ENCODE measurements at places on chromosomes 5 and 9.

DNA sequence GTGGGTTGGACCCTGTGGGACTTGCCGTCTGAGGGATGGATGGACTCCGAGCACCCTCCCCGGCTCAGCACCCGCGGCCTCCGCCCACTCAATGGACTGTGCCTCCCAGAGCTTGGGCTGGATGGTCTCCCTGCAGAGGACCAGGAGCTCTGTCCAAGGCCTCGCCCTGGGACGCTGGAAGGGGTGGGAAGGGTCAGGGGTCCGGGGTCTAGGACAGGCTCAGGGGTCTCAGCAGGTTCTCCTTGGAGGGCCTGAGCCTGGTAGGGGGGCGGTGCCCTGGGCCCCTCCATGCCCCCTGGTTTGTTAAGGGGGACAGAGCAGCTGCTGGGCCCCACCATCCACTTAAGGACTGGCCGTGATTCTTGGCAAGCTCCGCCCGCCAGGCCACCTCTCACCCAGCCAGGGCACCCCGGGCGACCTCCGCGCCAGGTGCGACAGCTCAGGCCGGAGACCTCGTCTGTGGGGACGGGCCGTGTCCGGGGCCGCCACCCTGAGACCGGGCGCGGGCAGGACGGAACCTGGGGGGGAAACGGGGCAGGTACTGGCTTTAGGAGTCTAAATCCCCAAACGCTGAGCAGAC, 29.2 kb downstream of the EXOC3 start:
- DNase-seq, result no peak

GRCh38 chr5:160044967-160045366, 36.0 kb downstream of the TTC1 start:
- no peak for DNase-seq

- DNase-seq, result no peak
Observed at GRCh38 chr5:34657988-34658387, 1.9 kb downstream of the RAI14 start.

DNA sequence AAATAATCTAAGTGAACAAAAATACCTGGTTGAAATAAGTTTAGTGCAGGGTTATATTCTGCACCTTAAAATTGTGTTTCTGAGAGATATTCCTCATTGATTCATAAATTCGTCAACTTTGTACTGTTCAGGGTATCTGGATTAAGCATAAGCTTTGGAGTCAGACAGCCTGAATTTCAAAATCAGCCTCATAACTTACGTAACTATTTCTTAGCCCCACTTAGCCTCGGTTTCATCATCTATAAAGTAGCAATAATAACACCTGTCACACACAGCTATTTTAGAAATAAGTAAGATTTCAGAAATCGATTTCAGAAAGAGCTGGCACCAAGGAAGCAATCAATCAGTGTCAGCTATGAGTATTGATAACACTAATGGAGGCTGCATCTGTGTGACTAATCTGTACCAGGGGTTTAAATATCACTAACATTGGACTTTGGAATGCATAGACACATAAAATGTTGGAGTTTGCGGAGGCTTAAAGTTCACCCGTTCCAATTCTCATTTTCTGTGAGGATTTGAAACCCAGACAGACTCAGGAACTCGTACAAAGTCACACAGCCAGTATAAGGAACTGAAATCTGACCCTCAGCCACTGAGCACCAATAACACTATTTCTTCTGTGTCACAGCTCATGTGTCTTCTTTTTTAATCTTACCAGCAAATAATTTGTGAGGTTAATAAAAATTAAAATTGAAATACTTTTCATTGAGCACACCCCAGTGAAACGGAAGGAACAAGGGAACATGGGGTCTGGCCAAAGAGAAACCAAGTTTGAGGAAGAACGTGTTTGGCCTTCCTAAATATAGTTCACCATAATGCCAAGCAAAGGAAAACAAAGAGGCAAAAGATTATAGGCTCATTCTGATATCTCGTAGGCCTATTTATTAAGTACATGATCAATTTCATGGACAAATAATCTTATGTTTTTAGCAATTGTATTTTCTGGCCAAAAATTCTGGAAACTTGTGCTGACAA, 194.4 kb upstream of the PTGER4 start:
- DNase-seq, result no peak

DNA sequence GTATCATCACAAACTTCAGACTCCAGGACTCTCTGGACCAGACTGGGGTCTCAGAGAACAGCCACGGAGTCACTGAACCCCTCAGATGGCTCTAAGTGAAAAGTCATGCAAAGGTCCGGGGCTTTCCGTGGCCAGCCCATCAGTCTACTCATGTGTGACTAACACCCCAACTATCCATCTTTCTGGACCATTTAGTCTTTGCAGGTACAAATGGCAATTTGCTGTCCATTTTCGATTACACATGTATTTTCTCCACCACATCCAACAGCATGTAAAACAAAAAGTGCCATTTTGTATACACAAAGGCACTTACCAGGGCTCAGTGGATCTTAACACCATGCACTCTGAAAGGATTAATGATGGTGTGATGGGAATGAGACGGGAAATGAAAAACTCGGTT, 387.7 kb downstream of the BNC2 start:
- DNase-seq, result no peak

- no peak for DNase-seq
Observed at GRCh38 chr5:149379177-149379761, at the start of gene IL17B. Gene IL17B, minus strand, starts transcription at chr5:149379292. Its CDS starts 67 bp downstream, at chr5:149379225.

- no peak for DNase-seq
Observed at GRCh38 chr9:129458155-129458661, 162.7 kb downstream of the C9orf50 start.

- DNase-seq, result no peak
Observed at GRCh38 chr9:114400219-114400618, 12.4 kb upstream of the AKNA start.

- no peak for DNase-seq
Observed at GRCh38 chr5:130578354-130578753, 586.7 kb downstream of the HINT1 start.

DNA sequence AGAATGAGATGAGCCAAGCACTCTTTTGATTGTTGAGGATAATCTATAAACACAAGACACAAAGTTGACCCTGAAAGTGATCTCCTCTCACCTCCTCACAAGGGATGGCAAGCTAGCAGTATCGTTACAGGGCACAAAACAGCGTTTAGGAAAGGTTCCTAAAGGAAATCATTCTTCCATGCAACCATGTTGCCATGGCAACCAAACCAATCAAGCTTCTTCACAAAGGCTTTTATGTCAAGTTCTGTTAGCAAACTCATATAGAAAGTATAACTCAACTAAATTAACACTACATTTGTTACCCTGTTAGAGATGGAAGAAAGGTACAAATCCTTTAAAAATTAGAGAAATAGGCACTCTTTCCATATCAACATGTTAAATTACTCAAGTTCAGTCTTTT, 1016.8 kb upstream of the DMAC1 start:
- DNase-seq, result no peak

DNA sequence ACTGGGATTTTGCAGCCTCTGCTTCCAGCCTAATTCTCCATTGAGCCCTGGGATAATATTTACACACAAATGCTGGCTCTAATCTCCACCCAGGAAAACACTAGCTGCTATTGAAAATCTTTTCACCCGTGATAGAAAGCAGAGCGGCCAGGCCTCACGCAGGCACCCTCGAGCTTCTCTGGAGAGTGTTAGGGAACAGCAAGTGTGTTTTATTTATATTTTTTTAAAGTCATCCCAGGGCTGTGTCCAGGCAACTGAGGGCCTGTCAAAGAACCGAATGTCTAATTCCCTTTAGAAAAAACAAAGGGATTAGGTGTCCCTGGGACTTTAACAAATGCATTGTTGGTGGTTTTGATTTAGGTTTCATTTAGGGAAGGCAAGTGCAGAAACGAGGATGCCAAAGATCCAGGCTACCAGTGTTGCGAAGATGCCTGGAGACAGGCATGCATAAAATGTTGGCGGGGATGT, 51.2 kb upstream of the SPRY4 start:
- no peak for DNase-seq

DNA sequence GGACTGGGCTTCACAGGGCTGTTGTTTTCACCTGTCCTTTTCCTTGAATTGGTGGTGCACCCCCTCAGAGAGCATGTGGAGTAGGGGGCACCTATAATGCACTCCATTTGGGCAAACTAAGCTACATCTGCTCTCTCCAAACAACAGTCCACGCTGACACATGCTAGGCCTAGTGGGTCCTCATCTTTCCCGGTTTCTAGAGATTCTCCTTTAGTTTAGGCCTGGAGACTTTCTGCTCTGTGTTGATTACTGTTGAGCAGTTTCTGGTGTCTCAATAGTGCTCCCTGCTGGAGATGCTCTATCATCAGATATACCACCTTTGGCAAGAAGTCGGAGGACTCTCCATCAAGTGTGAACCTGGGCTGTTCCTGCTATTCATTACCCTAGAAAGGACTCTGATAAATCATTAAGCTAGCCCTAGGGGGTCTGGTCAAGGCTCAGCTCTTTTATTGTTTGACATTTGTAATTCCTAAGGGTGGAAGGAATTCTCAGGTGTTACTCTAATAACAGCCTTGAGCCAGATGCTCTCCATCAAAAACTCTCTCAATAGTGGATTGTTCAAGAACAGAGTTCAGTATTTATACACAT, 64.0 kb upstream of the FYB1 start:
- DNase-seq, result peak; percentile 85
